ENCODE measurements at places on chromosomes 4 and X. TPM values are rescaled to one million over a fixed set of nuclear protein-coding genes. Genes with fewer than 3 reads are reported as not detected.

DNA sequence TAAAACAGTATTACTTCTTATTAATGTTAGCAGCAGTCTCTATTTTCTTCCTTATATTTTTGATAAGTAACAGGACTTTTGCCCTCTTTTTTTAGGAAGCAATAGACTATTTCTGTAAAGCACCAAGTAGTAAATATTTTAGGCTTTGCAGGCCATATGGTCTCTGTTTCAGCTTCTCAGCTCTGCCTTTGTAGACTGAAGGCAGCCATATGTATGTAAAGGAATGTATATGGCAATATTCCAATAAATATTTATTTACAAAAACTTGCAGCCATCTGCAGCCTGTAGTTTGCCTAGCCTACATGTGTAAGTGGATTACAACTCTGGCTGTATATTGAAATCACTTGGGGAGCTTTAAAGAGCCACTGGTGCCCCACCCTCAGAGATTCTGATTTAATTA is 15.0 kb downstream of the RADX start:
- no peak for DNase-seq

GRCh38 chr4:40736910-40737309 is 12.8 kb upstream of the NSUN7 start:
- DNase-seq, result peak; percentile 44

GRCh38 chr4:80305466-80305865 is 30.1 kb upstream of the CFAP299 start:
- no peak for DNase-seq

DNA sequence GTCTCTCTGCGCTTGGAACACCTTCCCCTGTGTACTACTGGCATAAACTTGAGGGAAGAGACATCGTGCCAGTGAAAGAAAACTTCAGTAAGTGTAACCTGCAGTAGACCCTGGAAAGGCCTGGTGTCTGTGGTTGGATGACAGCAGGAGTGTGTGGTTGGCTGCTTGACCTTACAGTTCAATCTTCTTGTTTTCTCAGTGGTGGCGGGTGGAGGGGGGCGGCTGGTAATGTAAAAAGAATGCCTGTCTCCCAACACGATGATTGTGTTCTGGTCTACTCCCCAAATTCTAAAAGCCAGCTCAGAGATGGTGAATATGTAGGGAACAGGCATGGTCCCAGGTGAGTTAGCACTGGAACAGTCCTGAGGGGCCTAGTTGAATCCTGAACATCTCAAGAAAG is 18.6 kb downstream of the PSMD10 start:
- DNase-seq, result no peak

GRCh38 chr4:144564358-144564757 is 81.6 kb upstream of the HHIP start:
- DNase-seq, result no peak

GRCh38 chrX:6159468-6159867 is 69.2 kb downstream of the NLGN4X start:
- no peak for DNase-seq

DNA sequence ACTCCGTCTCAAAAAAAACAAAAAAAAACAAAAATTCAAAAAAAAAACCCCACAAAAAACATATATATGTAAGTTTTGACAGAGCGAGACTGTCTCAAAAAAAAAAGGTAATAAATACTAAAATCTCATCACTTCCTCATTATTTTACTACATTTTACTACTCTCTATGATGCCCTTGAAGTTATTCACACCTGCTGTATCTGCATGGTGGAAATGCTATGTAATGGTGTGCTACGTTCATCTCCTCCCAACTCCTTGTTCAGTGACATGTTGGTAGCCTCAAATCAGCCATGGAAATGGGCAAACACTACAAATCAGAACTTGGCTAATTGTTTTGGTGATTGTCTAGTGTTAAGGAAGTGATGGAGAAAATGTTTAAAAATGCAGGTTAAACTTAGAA is 11.8 kb downstream of the RPS4X start:
- no peak for DNase-seq

- DNase-seq, result peak; percentile 56
These were observed 348.6 kb downstream of the PTTG2 start for GRCh38 chr4:38308728-38309311.

DNA sequence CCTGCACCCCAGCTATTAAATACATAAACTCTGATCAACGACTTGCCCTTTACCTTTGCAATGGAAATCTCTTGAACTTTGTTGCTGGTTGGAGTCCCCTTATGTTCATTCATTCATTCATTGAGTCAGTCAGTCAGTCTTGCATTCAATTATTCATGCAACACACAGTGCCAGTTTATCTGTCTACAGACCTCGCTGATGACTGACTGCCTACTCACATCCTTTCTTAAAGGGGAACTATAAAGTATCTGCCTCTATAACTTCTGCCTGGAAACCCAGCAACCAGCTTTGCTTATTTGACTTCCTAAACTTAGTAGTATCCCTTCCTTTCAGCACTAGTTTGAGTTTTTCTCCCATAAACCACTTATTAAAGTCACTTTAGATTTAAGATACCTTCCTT is 620.8 kb upstream of the ADGRL3 start:
- no peak for DNase-seq

GRCh38 chr4:81659051-81659450 is 187.3 kb upstream of the RASGEF1B start:
- no peak for DNase-seq

GRCh38 chrX:110748256-110748806 is 47.3 kb downstream of the CHRDL1 start:
- peak; percentile 0 for DNase-seq

Gene UGT2B10
- total RNA-seq, result 0.96 TPM

Gene FGG
- total RNA-seq, result 19.7 TPM

DNA sequence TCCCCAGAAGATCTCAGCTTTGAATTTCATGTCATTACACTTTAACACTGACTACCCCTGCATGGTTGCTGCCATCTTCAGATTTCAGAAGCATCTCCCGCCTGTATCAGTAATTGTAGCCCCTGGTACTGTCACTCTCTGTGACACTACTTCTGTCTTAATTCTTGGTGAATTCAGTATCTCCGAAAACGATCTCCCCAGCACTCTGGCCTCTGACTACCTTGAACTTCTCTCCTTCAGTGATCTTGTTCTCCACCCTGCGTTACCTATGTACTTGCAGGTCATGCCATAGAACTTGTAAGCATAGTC is 53.8 kb upstream of the ABCG2 start:
- DNase-seq, result no peak

Gene POLN
- total RNA-seq, result 8.4 TPM

GRCh38 chrX:30713061-30713525 is 59.9 kb downstream of the GK start:
- DNase-seq, result peak; percentile 57

Gene EPGN
- total RNA-seq, result 7.0 TPM

DNA sequence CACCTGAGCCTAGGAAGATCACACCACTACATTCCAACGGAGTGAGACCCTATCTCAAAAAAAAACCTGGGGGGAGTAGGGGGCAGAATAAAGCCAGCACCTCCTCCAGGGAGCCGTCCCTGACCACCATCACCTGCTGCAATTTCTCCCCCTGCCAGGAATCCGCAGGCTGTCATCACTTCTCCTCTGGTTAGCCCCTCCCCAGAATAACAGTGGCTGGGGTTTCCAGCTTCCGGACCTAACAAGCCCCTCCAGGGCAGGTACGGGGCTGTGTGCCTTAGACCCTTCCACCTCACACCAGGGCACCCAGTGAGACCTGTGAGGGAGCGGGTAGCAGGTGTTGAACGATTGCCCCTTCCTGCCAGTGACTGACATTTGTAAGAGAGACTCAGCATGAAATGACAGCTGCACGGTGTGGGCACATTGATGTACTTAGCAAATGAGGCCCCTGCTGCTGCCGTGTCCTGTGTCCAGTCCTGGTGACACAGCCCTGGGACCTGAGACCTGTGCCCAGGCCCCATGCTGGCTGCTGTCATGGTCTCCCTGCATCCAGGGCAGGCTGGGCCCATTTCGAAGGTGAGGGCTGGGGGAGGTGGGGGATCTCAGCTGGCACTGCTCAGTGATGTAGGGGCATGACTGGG is 6.7 kb upstream of the WFS1 start:
- DNase-seq, result no peak

DNA sequence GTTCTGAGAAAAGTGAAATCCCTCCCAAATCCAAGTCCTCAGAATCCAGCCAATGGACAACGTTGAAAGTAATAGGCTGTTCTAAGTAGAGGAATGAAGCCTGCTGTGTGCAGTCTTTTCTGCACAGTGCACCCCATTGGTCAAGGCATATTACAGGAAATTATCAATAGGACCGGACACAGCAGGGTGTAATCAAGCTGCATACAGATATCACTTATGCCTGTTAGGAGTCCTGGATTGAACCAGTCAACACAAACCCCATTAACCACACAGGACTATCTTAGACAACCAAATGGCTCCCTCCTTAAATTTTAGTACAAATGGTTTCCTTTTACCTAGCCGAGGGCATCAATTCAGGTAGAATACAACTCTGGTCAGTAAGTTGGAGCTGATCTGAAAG is 34.2 kb upstream of the MAGEA8 start:
- DNase-seq, result no peak

DNA sequence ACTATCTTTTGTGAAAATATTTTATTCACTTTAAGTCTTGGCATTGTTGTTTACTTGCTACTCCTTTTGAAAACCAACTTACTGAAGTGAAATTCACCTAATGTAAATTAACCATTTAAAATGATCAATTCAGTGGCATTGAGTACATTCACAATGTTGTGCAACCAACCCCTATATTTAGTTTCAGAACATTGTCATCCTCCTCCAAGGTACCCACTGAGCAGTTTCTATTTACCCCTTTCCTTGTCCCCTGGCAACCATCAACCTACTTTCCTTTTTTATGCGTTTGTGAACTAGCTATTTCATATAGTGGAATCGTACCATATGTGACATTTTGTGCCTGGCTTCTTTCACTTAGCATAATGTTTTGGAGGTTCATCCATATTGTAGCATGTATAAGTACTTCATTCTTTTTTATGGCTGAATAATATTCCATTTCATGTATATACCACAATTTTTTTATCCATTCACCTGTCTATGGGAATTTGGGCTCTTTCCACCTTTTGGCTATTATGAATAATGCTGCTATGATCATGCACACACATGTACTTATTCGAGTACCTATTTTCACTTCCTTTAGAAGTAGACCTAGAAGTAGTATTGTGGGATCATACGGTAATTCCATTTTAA is 85.0 kb downstream of the WWC2 start:
- DNase-seq, result no peak

Gene CRMP1
- total RNA-seq, result 5.3 TPM

Gene STPG2
- 3.4 TPM for total RNA-seq

Gene DOCK11
- 18.3 TPM for total RNA-seq

DNA sequence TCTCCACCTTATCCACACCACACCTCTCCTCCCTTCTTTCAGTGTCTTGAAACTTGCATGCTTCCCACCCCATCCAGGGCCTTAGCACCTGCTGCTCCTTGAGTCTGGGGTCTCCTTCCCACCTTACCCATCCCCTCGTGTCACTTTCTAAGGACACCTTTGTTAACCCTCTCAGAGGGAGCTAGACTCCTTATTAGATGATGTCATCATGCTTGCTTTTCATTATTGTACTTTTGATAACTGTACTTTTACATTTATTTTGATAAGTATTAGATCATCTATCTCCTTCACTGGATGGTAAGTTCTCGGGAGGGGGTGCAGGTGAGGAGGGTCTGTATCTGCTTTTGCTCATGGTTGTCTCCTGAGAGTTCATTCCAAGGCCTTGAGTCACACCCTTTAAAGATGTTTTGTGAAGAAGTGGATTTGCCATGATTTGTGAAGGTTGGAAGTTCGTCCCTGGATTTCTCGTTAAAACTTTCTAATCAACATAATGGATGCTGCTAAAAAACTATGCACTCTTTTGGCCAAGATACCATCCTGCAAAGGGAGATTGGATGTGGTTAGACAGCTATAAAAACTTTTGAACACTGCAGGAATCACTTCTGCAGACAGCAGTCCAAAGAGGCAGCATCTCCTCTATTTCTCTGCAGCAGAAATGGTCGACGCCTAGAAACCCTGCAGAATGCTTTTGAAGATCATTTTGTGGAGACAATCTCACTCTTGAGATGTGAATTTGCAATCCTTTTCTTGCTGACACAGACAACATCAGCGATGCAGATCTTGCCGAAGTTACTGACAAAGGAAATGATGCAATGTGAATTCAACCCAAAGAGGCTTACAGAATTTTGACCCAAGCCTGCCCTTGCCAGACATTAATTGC is 69.6 kb downstream of the ENPP6 start:
- DNase-seq, result peak; percentile 43

Gene AFM
- not detected for total RNA-seq

Gene FRG2
- not detected for total RNA-seq

DNA sequence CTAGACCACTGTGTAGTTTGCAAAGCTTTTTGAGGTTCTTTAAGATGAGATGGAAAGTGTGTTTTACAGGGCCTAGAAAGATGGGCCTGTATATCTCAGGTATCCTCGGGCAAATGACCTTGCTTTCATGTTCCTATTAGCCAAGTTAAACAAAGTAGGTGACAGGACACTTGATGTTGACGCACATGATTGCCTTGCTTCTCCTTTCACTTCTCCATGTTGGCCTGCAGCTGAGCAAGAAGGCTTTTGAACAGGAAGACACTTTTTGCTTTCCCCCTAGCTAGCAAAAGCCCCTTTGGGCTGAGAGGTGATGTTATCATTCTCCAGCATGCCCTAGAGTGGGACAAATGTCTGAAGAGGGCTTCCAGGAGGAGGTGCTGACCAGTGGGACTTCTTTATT is 202.1 kb downstream of the GPC3 start:
- DNase-seq, result no peak

GRCh38 chr4:182938205-182938645 is 21.0 kb upstream of the DCTD start:
- DNase-seq, result peak; percentile 37

Gene PRR32
- 0.48 TPM for total RNA-seq

DNA sequence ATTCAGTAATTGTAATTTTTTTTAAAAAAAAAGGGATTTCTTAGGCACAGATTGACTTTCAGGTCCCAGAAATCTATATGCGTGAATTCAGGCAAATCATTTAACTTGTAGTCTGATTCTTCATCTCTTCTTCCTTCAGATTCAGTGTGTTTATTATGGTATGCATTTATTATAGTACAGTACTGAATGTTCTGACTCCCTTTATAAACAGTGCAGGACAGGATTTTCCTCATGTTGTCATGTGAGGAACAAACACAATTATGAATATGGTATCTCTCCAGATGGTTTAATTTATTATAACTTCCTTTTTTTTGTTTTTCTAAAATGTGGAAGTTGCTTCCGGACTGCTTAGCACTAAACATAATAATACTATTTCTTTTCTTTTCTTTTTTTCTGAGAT is 54.2 kb downstream of the RPS3A start:
- DNase-seq, result no peak

Gene CABS1
- total RNA-seq, result 6.5 TPM

Gene MID1IP1
- 76.6 TPM for total RNA-seq

DNA sequence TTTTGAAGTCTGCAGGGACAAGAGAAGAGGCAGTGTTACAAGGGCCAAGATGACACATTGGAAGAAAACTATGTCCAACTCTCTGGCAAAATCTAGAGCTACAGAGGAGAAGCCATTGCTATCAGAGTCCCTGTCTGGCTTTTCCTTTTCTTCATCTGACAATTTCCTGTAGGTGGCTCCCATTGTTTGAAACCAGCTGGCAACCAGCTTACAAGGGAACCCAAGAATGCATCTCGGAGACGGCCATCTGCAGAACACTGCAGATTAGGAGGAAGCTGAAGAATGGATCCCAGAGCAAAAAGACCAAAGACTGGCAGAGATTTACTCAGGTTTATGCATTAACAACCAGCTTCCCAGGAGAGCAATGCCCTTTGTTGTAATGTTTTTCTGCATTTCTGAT is 216.2 kb upstream of the CTSO start:
- DNase-seq, result peak; percentile 32
